ENCODE measurements at places on chromosomes 2 and 18.

GRCh38 chr2:122710049-122710448 lies 954.6 kb downstream of the TSN start:
- no peak for DNase-seq

GRCh38 chr2:128154225-128154624 lies 63.2 kb downstream of the UGGT1 start:
- no peak for DNase-seq

- DNase-seq = no peak
These were observed 94.6 kb downstream of the TGIF1 start for GRCh38 chr18:3544537-3544936.

DNA sequence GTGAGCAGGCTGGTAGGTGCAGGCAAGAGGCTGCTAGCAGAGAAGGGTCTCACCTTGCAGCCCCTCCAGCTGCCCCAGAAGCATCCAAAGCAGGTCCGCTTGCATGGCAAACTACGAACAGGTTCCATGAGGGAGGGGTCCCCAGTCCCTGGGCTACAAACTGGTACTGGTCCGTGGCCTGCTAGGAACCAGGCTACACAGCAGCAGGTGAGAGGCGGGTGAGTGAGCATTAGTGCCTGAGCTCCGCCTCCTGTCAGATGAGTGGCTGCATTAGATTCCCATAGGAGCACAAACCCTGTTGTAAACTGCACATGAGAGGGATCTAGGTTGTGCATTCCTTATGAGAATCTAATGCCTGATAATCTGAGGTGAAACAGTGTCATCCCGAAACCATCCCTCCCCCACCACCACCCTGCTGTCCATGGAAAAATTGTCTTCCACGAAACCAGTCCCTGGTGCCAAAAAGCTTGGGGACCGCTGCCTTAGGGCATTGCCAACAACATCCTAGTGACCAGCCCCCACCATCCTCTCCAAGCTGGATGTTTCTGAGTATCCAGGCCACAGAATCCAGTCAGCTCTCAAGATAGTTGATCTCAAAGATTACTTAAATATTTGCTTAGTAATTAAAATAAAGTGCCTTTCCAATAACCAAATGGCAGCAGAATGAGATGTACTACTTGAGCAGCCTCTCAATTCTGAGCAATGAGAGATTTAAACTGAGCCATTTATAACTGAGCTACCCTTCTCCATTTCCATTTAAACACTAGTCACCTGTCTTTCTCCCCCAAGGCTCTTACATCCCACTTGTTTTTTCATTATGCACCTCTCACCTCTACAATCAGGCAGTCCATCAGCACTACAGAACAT lies 32.4 kb downstream of the LRP2 start:
- no peak for DNase-seq

DNA sequence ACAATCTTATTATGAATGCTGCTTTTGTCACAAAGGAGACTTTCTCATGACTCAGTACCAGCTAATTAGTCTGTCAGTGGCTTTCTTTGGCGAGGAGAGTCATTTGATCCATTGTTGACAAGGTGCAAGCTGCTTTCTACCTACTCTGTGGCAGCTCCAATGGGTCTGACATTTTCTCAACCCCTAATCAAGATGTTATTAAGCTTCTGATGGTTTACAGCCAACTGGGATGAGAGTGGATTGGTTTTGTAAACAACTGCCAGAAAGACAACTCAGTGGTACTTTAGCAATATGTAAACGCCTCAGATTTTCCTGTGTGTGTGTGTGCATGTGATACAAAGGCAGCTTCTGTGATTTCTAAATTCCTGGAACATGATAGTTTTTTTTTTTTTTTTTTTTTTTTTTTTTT lies 8.2 kb upstream of the CLIP4 start:
- no peak for DNase-seq

GRCh38 chr18:10313016-10313342 lies 141.5 kb upstream of the APCDD1 start:
- no peak for DNase-seq

DNA sequence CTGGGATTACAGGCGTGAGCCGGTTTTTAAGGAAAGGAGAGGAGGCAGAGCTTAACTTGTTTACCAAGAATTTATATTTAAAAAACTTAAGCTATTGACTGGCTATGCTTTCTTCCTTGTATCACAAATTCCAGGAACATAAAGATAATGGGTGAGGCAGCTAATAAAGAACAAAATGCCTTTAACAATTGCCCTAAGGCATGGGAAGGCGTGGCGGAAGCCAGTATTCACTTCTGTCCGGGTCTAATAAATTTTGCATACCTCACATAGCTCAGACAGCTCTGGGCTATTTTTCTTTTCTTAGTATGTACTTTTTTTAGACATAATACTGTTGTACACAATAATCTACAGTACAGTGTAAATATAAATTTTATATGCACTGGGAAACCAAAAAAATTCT lies 1.0 kb upstream of the LDAH start:
- DNase-seq = no peak

- no peak for DNase-seq
These were observed 115.3 kb upstream of the SCN7A start for GRCh38 chr2:166609183-166609959.

DNA sequence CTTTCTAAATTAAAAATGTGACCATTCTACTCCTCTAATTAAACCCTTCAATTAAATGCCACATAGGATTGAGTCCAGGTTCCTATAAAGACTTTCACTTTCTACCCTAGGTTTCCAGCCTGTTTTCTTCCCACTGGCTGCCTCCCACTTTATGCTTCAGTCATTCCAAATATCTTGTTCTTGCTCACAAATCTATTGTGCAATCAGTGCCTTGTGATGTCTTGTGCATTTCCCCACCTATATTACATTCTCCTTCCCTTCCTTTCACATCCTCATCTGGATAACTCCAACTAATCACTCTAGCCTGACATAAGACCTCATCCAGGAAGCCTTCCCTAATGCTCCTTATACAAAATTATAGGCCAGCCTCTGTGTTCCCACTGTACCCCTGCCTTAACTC lies 281.7 kb upstream of the LRATD1 start:
- DNase-seq = no peak

DNA sequence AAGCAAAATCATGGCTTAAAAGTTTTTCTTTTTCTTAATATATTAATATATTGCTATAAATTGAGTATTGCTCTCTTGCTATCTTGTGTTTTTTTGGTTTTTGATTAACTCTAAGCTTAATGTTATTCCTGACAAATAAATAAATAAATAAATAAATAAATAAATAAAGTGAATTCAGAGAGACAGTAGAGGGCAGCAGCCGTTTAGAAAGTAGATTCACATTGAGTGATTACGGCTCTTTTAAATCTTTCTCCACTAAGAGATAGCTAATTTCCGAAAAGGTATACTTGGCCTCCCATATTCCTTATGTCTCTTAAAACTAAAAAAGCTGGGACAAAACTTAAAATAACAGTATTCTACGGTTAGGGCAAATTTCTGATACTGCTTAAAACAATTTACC lies 34.3 kb downstream of the MSH2 start:
- DNase-seq = no peak

DNA sequence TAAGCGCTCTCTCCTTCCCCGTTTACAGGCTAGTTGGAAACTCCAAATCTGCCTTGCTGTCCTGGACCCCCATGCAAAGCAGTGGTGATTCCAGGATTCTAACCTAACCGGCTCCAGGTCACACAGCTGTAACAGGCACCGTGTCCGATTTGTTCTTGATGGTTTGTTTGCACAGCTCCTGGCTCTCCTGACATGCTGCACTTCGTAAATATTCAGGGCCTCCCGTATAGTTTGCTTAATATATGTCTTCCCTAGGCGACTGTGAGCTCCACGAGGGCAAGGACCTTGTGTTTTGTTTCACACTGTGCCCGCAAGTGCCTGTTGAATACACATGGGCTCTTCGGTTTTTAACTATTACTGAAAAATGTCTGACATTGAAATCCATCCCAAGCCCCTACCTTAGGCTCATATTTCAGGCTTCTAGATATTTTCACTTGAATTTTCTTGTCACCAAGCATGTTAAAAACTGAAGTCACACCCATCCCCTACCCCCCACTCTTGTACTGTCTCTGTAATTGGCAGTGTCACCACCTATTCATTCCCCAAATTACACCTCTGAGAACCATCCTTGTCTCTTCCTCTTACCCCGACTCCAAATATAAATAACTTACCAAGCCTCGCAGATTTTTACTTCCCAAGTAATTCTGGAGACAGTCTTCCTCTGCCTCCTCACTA lies 1.0 kb upstream of the PUM2 start:
- DNase-seq = no peak

DNA sequence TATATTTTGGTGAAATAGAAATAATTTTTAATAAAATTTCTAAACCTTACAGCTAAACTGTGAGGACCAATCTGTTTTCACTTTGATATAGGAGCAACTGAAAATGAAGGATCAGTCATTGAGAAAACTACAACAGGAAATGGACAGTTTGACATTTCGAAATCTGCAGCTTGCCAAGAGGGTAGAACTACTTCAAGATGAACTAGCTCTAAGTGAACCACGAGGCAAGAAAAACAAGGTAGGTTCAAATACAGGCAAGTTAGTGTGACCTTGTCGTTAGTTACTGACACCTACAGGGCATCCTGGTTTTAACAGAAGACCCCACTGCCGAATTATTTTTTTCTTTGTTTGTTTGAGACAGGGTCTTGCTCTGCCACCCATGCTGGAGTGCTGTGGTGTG lies 75.5 kb upstream of the STON1 start:
- no peak for DNase-seq

GRCh38 chr2:105404736-105405135 lies 5.9 kb upstream of the FHL2 start:
- no peak for DNase-seq

DNA sequence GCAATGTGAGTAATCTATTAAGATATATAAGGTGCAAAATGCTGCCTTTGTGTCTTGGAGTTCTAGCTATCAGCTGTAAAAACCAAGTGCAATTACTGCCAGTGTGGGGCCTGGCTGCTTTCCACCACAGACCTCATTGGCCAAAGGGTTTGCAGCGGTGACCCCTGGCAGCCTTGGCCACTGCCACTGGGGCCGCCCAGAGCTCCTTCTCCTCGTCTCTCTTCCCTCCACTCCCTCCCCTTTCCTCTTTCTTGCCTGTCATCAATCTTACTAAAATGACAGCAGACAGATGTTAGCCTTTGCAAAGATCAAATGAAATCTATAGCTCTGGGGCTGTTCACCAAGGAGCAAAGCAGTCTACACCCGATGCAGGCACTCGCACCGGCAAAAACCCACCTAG lies 986.3 kb downstream of the BCL11A start:
- no peak for DNase-seq

GRCh38 chr18:76844742-76845477 lies 22.6 kb downstream of the ZNF236 start:
- no peak for DNase-seq

GRCh38 chr2:6872394-6872793 lies 5.2 kb upstream of the RSAD2 start:
- no peak for DNase-seq

DNA sequence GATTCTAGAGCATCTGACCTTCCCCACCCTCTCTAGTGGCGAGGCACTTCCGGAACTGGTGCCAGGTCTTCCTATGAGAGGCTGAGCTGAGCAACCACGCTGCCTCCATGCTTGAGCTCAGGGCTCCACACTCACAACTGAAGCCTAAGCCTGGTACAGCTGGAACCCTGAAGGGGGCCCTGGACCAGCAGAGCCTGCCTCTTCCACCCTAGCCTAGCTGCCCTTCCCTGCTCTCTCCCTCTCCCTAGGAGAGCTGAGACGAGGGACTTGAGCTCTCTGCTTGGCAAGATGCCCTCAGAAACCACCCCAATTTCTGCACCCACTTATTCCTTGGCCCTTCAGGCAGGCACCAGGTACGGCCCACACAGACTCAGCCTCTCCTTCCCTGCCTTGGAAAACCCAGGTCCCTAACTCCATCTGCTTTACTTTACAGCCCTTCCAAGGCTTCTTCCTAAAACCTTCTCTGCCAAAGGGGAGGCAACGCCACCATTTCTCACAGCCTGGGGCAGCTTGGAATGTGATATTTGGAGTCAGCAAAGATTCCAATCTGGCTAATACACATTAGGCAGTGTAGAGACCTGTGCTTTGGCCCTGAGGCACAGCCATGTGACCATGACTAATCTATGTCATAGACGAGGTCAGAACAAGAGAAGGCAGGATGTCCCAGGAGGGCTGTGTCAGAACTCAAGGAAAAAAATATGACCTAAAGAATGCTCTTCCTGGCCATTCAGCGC lies 18.8 kb downstream of the COX7A2L start:
- no peak for DNase-seq

GRCh38 chr2:213021971-213022899 lies 129.2 kb downstream of the IKZF2 start:
- DNase-seq = no peak

GRCh38 chr2:101766871-101767739 lies 69.6 kb downstream of the MAP4K4 start:
- DNase-seq = no peak

DNA sequence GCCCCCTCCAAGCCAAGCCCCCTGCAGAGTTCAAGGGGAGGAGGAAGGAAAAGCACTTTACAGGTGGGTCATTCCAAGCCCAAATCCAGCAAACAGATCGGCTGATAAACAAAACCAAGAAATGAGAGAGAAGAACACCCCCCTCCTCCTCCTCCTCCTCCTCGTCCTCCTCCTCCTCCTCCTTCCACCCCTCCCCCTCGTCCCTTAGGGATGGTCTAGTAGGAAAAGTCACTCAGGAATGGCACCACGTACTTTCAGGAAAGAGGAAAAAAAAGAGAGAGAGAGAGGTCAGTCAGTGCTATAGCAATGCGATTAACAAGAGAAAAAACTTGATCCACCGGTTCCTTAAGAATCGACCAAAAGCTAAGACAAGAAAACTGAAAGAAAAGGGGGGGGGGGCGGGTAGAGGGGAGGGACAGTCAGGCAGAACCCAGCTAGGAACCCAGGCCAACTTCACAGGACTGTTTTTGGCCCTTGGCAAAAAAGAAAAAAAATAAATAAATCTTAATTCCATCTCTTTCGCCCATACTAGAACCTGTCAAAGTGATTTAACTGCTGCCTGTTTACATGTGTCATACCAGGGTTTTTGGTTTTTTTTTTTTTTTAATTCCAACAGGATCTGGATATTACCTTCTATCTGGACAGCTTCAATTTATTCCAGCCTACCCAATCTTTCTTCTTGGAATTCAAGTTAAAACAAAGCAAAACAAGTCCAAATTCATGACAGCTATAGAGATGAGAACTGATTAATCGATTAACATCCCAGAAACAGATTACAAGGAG lies 906 bp downstream of the IKZF2 start:
- no peak for DNase-seq

DNA sequence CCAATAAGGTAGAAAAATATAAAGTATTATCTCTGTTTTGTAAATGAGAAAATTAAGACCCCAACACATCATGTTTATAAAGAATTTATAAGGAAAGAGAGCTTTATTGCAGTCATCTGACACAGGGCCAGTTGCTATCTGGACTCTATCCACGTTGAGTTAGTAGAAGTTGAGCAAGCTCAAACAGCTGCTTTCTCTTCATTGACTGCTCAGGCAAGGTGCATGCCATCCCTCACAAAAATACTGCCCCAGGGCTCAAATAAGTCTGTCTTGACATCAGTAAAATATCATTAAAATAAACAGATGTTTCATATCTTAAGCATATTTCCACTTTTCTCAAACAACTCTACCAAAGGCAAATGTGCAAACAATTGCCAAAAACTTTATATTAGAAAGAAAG lies 14.8 kb downstream of the COL5A2 start:
- no peak for DNase-seq

- DNase-seq = no peak
These were observed 403 bp downstream of the COL4A3 start for GRCh38 chr2:227164763-227165291.

- DNase-seq = peak; percentile 32
These were observed 77.0 kb upstream of the SERTAD2 start for GRCh38 chr2:64730551-64731262.

All from CD4-positive, alpha-beta T cell treated with Interleukin-6 at 100 ng/mL for 8 hours (primary cell).